ENCODE measurements at places on chromosomes 11 and 22.

- DNase-seq: peak; percentile 81
These were observed 1338.8 kb downstream of the BRD1 start for GRCh38 chr22:48488611-48489511.

- DNase-seq: no peak
These were observed 13.5 kb downstream of the DHCR7 start for GRCh38 chr11:71434576-71435130.

GRCh38 chr11:64743591-64744543 is at the start of gene RASGRP2:
TSS of gene RASGRP2 (minus strand) at chr11:64744142. CDS start at chr11:64742866, 1,276 bp downstream.
- peak; percentile 68 for DNase-seq

DNA sequence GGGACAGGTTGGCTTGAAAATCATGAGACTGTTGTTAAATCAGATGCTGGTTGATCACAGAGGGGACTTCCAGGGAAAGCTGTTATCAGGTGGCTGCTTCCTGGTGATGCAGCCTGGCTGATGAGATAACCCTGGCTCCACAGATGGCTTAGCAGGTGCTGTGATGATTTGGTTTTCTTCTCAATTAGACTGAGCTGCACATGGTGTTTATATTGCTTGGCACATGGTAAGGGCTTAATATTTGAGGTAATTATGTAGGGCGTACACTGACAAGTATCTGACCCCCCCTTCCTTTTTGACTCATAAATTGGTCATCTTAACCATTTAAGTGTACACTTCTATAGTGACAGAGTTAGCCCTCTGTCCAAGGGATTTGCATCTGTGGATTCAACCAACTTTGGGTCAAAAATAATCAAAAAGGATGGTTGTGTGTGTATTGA is 7.0 kb downstream of the RPS3 start:
- DNase-seq: no peak

DNA sequence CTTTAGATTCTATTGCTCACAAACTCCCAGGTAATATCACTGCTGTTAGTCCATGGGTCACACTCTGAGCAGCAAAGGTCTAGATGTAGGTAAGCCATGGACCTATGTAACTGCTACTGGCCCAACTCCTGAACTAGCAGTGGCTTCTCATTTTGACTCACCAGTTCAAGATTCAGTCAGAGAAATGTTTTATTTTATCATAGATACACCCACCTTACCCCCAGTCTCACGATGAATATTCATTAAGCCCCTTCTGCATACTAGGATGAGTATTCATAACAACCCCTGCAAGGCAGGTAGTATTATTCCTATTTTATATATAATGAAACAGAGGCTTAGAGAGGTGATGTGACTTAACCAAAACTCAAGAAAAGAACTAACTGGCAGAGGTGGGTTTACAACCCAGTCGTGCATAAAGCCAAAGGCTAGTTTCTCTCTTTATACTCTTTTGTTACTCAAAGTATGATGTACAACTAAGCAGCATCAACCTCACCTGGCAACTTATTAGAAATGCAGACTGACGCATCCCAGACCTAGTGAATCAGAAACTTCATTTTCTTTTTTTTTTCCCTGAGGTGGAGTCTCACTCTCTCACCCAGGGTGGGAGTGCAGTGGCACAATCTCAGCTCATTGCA is 957.6 kb upstream of the CCDC90B start:
- DNase-seq: no peak

GRCh38 chr11:44498089-44498871 is 67.2 kb upstream of the CD82 start:
- DNase-seq: no peak

GRCh38 chr22:29259253-29259899 is 8.4 kb downstream of the RHBDD3 start:
- no peak for DNase-seq

GRCh38 chr11:61141601-61142028 is 19.6 kb downstream of the VPS37C start:
- DNase-seq: no peak

GRCh38 chr11:12674571-12674935 is 332 bp downstream of the TEAD1 start:
- DNase-seq: no peak

- DNase-seq: no peak
These were observed 8.5 kb downstream of the ELFN2 start for GRCh38 chr22:37418627-37419369.

GRCh38 chr11:13450832-13451397 is 12.1 kb downstream of the BTBD10 start:
- no peak for DNase-seq

DNA sequence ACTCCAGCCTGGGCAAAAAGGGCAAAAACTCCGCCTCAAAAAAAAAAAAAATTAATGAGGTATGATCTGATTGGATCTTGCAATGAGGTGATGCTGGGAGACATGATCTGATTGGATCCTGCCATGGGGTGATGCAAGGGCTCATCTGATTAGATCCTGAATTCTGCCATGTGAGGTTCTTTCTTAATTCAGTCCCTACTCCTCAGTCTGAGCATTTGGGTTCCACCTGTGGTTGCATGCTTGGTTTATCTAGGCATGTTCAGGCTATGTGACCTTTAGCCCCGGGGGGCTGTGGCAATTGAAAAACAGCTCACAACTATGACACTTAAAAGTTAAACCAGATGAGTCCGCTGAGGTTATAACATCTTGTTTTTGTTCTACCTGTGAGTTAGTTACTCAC is 4.8 kb upstream of the TRIM6 start:
- no peak for DNase-seq

DNA sequence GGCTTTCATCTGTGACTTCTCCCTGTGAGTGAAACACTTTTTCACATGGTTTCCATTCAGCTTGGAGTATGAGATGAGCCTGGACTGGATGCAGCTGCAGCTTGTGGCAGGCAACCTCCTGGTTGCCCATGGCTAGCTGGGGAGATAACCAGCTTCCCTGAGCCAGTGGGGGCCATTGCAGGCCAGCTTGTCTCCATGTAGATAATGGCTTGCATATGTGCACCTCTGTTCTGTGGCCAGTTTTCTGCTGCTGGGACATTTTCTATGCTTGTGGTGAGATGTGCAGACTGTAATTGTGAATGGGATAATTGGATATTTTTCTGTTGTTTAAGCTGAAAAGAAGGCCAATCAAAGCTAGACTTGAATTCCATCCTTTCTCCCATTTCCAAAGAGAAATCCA is 38.5 kb downstream of the INSC start:
- no peak for DNase-seq

- no peak for DNase-seq
These were observed 115.1 kb upstream of the GRAMD1B start for GRCh38 chr11:123314972-123315371.

GRCh38 chr11:8403310-8403709 is 139.6 kb upstream of the LMO1 start:
- no peak for DNase-seq

GRCh38 chr11:11366793-11367192 is 13.7 kb upstream of the CSNK2A3 start:
- no peak for DNase-seq

GRCh38 chr11:6565988-6566703 is 37.3 kb downstream of the RRP8 start:
- no peak for DNase-seq

- DNase-seq: no peak
These were observed 5.0 kb downstream of the CTSD start for GRCh38 chr11:1758611-1759150.

- DNase-seq: no peak
These were observed 13.4 kb downstream of the OR51B4 start for GRCh38 chr11:5288108-5288905.

- no peak for DNase-seq
These were observed 4.1 kb downstream of the CLCF1 start for GRCh38 chr11:67369275-67369674.

- no peak for DNase-seq
These were observed 55.2 kb downstream of the PICALM start for GRCh38 chr11:86013713-86014112.

- DNase-seq: no peak
These were observed 178.7 kb downstream of the CADM1 start for GRCh38 chr11:115325523-115325922.

DNA sequence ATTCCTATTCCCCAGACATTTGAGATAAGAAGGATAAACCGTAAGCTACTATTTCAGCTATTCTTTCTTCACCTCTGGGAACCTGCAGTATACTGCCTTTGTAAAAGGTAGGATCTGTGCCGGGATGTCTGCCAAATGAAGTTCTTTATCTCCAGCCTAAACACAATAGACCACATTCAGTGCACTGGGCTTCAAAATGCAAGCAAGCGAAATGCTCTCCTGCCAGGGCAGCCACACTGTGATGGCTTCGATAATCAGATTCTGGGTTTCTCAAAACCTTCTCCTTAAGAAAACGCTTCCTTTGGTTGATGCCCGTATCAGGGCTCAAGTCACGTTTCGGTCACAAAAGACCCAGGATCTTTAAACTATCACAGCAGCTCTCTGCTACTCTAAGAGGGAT is 299.5 kb upstream of the B3GAT1 start:
- no peak for DNase-seq

DNA sequence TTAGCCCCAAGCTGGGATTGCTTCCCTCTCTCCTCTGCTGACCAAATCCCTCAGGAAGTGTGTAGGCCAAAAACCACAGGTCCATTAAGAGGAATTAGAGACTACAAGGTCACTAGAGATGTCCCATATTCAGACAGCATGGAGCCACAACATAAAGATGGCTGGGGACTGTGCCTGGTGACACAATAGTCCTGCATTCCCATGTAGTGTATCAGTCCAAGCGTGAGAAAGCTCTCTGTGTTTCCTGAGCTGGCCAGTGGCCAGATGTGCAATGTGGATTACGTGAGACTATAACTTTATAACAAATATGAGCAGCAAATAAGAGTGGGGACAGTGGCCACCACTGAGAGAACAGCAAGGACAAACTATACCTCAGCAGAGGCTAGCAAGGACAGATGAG is 7.6 kb upstream of the MS4A10 start:
- no peak for DNase-seq

- DNase-seq: no peak
These were observed 107.4 kb downstream of the SGSM3 start for GRCh38 chr22:40477683-40478337.

DNA sequence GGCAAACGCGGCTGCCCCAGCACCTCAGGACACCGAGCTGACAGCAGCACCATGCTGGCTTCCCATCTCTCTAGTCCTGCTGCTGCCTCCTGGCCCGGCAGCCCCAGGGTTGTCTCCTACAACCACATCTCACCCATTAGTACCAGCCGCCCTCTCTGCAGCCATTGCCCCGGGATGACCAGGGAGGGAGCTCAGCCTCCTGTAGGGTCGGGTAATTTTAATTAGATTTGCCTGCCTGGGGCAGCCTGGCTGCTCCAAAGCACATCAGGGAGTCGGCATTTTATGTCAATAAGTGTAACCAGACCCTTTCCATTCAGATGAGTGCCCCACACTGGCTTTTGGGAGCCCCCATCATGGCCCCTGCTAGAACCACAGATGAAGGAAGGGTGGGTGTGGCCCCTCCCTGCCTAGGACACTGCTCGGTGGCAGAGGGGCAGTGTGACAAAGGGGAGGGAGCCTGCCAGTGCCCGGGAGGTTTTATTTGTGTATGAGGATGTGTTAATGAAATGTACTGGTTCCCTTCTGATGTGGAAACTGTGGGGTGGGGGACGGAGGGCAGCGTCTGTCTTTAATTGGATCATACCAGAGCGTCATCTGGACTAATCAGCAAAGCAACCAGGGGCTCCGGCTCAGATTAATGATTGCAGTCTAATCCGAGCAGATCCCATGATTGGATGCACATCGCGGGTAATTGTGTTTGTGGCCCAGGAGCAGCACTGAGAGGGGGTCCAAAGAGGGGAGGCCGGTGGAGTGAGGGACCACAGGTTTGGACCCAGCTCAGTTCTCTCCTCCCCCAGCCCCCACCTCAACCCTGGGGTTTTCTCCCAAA is 125.3 kb downstream of the FEZ1 start:
- DNase-seq: no peak

DNA sequence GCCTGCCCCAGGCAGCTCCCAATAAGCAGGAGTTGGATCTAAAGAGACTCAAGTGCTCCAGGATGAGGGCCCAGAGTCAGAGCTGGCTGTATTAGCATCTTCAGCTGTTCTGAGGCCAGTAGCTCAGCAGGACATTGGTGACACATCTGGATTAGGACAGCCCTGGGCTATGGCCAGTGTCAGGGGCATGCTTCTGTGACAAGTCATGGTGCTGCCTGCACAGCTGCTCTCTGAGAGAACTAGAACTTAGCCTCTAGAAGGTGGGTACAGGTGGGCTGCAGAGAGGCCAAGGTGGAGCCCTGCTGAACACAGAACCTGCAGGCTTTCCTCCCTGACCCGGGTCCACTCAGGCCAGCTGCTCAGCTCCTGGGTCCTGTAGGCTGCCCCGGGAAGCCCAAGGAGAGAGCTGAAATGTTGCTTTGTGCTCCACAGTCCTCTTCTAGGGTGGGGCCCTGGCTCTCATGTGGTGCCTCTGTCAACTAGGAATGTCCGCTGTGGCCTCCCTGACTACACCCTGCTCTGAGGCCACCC is 426.9 kb downstream of the SOX6 start:
- DNase-seq: no peak

GRCh38 chr11:72303179-72303578 is 59.2 kb upstream of the PHOX2A start:
- no peak for DNase-seq

DNA sequence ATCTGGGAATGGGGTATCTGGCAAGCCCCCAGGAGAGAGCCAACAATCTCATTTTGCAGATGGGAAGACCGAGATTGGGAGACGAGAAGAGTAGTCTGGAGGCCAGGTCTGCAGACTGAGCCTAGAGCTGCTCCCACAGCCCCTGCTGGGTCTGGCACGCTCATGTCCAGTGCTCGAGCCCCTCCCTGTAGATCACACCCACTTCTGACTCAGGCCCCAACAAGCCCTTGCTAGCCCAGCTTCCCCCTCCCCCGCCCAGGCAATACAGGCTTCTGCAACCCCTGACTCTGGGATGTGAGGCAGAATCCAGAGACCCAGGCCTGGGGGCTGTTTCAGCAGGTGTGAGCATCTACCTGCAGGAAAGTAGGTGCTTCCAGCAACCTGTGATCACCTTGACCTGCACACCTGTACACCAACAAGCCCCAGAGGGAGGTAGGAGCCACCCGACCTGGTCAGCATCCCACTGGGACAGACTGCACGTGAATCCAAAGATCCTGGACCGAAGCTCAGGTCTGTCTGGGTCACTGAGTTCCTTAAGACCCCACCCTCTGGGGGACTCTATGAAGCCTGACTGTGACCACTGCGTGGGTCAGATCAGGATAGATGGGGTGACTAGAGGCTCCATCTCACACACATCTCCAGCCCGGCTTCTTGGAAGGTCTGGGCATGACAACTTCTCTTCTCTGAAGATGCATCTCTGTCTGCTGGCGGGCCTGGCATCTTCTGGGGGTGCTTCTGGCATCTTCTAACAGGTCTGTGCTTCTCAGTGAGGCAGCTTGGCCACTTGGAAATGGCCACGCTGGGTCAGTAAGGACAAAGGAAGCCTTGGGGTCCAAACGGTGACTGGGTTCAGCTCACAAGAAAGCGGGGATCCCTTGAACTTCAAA is 29.3 kb downstream of the LINC01488 start:
- DNase-seq: no peak

DNA sequence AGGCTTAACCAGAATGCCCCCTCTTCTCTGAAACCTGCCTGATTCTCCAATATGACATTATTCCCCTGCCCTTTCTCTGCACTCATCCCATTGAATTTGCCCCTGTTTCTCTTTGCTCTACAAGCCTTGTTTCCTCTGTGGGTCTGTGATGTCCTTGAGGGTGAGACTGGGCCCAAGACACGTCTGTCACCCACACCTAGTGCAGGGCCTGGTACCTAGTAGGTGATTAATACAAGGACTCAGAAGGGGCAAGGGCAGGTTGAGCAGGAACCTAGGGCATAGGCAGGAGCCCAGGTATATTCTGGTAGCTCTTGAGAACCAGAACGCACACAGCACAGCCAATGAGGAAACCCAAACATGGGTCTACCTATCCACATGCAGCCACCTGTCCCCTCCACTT is 81.9 kb upstream of the HMGXB4 start:
- no peak for DNase-seq

Measured in frontal cortex (tissue), 4 donors.